Breast epithelium (tissue), 4 donors: ENCODE measurements at places on chromosomes 2 and 18.

- no peaks in the 10 kb centered on the region for H3K36me3 ChIP-seq
- no peaks in the 10 kb centered on the region for H3K27me3 ChIP-seq
- no peak for DNase-seq
Measured at GRCh38 chr2:219278655-219279150, 463 bp upstream of the DNAJB2 start.

GRCh38 chr18:79393635-79394533 lies 1.8 kb upstream of the NFATC1 start:
- no peaks in the 10 kb centered on the region for H3K27me3 ChIP-seq
- H3K4me1 ChIP-seq = peaks cover 19% of the 10 kb centered on the region
- peak; percentile 89 for DNase-seq
- peak overlapping the region; percentile 94 for H3K4me3 ChIP-seq
- H3K36me3 ChIP-seq = no peaks in the 10 kb centered on the region
- peak overlapping the region; percentile 97 for H3K27ac ChIP-seq

- no peak overlapping the region for H3K4me3 ChIP-seq
Measured at GRCh38 chr2:10709290-10709939, 12.0 kb upstream of the ATP6V1C2 start.

DNA sequence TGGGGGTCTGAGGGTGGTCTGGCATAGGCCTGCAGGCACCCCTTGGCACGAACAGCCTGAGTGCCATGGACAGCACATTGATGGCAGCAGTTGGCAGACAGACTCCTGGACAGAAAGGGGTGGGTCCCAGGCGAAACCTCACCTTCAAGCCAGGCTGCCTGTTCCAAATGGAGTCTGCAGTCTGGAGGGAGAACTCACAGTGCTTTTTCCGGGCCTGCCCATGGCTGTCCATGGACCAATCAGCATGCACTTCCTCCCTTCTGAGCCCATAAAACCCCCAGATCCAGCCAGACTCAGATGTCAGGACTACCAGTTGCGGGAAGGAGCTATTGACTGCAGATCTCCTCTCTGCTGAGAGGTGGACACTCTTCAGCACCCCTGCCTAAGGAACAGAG lies 694.6 kb upstream of the ACVR2A start:
- H3K36me3 ChIP-seq = no peaks in the 10 kb centered on the region
- no peak overlapping the region for H3K4me3 ChIP-seq
- no peak for DNase-seq
- no peak overlapping the region for H3K27ac ChIP-seq
- no peaks in the 10 kb centered on the region for H3K27me3 ChIP-seq

DNA sequence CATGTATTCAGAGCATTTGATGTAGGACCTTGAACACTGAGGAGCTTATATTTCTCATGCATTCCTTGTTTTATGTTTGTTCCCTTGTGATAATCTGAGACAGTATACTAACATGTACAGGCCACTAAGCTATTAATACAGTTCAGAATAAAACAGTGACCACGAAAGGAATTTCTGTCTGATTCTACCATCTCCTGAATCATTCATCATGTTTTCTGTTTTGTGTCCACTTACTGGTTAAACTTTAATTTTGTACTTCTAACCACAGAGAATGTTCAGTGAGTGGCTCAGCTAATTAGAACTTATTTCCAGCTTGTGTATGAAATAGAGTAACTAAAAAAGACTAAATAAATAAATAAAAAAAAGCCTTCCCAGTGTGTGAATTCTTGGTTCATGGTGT lies 110.4 kb downstream of the LRP1B start:
- no peak overlapping the region for H3K4me3 ChIP-seq
- no peak overlapping the region for H3K27ac ChIP-seq
- H3K27me3 ChIP-seq = no peaks in the 10 kb centered on the region
- no peaks in the 10 kb centered on the region for H3K4me1 ChIP-seq

DNA sequence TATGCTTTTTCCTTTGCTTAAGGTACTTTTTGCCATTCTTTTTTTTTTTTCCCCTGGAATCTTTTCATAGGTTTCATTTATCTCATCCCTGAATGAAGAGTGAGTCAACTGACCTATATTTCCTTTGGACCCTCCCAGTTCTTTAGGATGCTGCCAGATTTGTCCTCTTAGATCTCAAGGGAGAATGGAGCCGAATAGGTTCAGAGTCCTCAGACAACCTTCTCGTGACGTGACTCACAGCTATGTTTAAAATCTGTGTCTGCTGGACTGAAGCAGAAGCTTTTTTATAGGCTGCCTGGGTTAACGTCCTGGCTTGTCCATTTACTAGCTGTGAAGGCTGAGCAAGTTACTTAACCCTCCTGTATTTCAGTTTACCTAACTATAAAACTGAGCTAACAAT lies 358.6 kb downstream of the DLGAP1 start:
- no peaks in the 10 kb centered on the region for H3K27me3 ChIP-seq
- H3K4me1 ChIP-seq = no peaks in the 10 kb centered on the region
- no peak for DNase-seq

GRCh38 chr2:99970292-99970868 lies 172.0 kb downstream of the AFF3 start:
- H3K27me3 ChIP-seq = no peaks in the 10 kb centered on the region
- H3K27ac ChIP-seq = no peak overlapping the region
- no peaks in the 10 kb centered on the region for H3K36me3 ChIP-seq
- no peak for DNase-seq
- no peak overlapping the region for H3K4me3 ChIP-seq

DNA sequence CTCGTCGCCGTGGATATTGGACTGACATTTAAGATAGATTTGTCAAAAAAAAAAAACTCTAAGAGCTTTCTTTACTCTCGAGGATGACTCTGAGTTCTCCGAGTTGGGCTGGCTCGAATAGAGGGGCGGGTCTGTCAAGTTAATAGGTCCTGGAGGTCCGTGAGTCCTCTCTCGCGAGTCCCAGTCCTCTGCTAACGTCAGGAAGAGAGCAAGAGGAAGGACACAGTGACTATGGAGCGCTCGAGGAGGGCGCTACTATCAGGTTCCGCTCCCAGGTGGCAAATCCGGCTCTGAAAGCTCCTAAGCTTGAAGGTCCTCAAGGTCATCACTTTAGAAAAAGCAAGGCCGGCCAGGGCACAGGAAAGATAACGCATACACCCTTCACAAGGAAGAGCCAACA lies 404 bp upstream of the AKAIN1 start:
- H3K27me3 ChIP-seq = peaks cover 61% of the 10 kb centered on the region
- DNase-seq = no peak
- H3K4me3 ChIP-seq = no peak overlapping the region

- H3K36me3 ChIP-seq = no peaks in the 10 kb centered on the region
- no peak for DNase-seq
- no peak overlapping the region for H3K27ac ChIP-seq
Measured at GRCh38 chr2:229130522-229130921, 140.6 kb downstream of the PID1 start.

DNA sequence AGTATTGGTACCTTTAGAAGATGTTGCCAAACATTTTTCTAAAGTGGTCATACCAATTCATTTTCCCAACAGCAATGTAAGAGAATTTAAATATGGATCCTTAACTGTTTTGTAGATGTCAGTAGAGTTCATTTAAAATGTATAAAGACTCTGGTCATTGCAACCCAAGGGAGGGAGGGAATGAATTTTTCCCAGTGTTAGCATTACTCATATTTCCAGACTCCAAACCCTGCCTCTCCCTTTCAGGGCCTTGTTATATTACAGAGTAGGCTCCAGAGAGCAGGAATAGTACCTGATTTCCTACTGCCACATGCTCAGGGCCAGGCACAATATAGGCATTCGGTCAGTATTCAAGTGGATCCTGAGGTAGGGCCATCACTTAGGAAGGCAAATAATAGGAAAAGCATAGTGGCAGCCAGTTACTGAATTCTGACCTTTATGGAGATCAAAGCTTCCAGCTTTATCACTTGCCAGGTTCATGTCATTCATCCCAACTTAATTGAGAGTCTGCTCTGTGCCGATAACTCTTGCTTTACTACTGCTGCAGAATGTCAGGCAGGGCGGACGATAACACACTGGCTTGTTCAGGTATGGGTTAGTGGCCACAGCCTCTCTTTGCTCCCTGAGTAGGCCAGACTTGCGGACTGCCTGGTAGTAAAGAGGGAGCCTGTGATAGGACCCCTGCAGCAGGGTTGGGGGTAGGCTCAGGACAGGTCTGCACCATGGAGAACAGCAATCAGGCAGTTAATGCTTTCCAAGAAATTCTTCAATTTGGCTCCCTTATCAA lies 75.3 kb downstream of the OSBPL6 start:
- H3K4me3 ChIP-seq = no peak overlapping the region
- DNase-seq = no peak
- no peaks in the 10 kb centered on the region for H3K27me3 ChIP-seq
- H3K4me1 ChIP-seq = no peaks in the 10 kb centered on the region

DNA sequence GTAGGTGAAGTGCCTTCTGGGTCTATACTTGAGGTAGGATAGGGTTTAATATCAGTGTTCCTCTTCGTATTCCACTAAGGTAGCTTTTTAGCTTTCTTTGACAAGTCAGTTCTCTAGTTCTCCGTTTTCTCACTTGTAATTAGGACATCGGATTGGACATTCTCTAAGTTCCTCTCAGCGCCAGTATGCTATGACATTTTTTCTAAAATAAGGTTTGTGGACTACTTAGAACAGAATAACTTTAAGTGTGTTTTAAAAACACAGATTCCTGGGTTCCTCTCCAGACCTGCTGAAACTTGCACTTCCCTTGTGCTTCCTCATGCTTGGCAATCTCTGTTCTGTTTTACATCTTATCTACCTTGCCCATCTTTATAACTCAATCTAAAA lies 69.3 kb upstream of the YWHAQ start:
- H3K27me3 ChIP-seq = no peaks in the 10 kb centered on the region
- H3K4me3 ChIP-seq = no peak overlapping the region
- H3K4me1 ChIP-seq = no peaks in the 10 kb centered on the region

DNA sequence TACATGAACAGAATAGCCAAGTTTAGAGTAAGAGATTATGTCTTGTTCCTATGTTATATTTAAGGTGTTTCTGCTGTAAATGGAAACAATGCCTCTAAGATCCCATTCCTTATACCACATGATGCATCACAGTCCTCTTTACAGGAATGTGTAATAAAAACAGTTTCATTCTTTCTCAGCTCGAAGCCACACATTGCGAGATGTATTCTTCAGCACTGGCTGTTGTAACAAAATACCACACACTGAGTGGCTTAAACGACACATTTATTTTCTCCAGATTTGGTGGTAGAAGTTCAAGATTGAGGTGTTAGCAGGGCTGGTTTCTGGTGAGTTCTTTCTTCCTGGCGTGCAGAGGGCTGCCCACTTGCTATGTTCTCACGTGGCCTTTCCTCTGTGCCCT lies 246.2 kb downstream of the SOCS6 start:
- no peak overlapping the region for H3K27ac ChIP-seq
- H3K36me3 ChIP-seq = no peaks in the 10 kb centered on the region
- DNase-seq = no peak
- no peak overlapping the region for H3K4me3 ChIP-seq

DNA sequence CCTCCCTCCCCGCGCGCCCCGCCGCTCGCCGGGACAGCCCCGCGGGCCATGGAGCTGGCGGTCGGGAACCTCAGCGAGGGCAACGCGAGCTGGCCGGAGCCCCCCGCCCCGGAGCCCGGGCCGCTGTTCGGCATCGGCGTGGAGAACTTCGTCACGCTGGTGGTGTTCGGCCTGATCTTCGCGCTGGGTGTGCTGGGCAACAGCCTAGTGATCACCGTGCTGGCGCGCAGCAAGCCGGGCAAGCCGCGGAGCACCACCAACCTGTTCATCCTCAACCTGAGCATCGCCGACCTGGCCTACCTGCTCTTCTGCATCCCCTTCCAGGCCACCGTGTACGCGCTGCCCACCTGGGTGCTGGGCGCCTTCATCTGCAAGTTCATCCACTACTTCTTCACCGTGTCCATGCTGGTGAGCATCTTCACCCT lies 865 bp downstream of the GALR1 start:
- peaks cover 60% of the 10 kb centered on the region for H3K27me3 ChIP-seq
- H3K4me1 ChIP-seq = peaks cover 10% of the 10 kb centered on the region
- no peak for DNase-seq
- H3K36me3 ChIP-seq = no peaks in the 10 kb centered on the region
- no peak overlapping the region for H3K27ac ChIP-seq
- peak overlapping the region; percentile 31 for H3K4me3 ChIP-seq

DNA sequence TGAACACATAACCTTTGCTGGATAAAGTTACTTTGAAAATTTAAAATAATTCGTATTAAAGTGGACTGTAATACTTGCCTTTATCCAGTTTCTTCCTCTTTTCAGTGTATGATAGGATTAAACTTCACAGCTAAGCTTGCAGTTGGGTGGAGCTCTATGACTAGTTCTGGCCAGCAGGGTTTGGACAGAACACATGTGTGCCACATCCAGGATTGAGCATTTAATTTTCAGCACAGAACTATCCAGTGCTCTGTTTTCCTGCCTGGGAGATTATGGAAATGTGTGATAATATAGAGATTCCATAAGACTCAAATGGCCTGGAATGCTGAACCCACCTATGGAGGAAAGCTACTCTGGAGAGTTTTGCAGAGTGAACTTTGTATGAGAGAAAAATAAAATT lies 200.2 kb downstream of the OSR1 start:
- no peaks in the 10 kb centered on the region for H3K27me3 ChIP-seq
- no peak overlapping the region for H3K27ac ChIP-seq
- H3K4me1 ChIP-seq = no peaks in the 10 kb centered on the region
- no peak for DNase-seq
- H3K4me3 ChIP-seq = no peak overlapping the region

- H3K27me3 ChIP-seq = no peaks in the 10 kb centered on the region
- H3K4me3 ChIP-seq = no peak overlapping the region
- DNase-seq = no peak
- no peaks in the 10 kb centered on the region for H3K4me1 ChIP-seq
- H3K36me3 ChIP-seq = no peaks in the 10 kb centered on the region
Measured at GRCh38 chr2:151634736-151635467, 99.4 kb downstream of the NEB start.

DNA sequence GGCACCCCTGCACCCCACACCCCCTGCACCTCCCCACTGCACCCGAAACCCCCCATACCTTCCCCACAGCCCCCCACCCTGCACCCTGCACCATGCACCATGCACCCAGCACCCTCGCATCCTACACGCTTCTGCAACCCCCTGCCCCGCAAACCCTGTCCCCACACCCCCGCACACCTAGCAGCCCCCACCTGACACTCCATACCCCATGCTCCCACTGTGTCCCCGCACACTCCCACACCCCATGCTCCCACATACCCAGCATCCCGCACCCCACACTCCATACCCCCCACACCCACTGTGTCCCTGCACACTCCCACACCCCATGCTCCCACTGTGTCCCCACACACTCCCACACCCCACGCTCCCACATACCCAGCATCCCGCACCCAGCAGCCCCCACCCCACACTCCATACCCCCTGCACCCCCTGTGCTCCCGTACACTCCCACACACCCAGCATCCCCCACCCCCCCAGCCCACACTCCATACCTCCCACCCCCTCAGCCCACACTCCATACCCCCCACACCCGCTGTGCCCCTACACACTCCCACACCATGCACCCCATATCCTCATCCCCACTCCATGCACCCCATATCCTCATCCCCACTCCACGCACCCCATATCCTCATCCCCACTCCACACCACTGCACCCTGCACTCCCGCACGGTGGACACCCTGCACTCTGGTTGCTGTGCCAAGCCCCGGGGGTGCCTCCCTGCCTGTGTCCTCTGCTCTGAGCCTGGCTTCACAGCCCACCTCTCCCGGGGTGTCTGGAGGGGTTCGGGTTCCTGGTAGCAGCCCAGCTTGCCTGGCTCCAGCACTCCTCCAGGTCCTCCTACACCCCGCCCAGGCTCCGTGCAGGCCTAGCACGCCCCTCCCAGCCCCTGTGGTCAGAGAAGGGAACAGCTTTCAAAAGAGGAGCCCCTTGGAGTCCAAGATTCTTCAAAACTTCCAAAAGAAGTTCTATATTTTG lies 93.9 kb upstream of the CTDP1 start:
- H3K27me3 ChIP-seq = no peaks in the 10 kb centered on the region
- no peak overlapping the region for H3K4me3 ChIP-seq
- H3K27ac ChIP-seq = no peak overlapping the region
- no peak for DNase-seq
- H3K4me1 ChIP-seq = peaks cover 3% of the 10 kb centered on the region
